ENCODE measurements at places on chromosomes 13 and 19.

DNA sequence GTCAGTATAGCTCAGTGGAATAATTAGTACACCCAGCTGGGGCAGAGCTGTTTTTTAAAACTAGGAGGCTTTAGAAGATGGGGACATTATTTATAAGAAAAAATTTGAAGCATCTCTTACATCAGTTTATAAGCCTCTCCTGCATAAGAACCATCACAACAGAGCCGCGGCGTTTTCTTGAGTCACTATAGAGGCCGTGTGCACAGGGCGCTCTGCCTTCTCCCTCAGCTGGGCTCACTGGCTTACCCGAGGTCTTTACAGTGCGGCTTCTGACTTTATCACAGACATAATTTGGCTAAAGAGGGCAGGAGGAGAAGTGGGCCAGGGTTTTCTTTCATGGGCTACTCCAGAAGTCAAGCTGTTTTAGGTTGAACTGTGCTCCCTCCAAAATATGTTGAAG, 135.5 kb upstream of the RNF113B start:
- DNase-seq: no peak

DNA sequence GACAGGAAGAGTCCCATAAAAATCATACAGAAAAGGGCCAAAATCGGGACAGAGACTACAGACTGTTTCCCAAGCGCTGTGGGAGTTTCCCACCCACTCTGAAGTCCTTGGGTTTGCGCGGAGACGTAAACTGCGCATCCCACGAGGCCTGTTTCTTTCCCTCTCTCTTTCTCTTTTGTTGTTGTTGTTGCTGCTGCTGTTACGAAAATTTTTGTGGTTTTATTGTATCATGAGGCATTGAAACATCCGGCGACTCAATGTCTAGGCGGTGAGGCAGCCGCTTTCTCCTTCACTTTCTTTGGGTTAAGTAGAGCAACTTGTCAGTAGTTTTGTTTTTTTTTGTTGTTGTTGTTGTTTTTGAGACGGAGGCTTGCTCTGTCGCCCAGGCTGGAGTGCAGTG, 1.6 kb upstream of the PPP1R12C start:
- DNase-seq: no peak

- no peak for DNase-seq
These were observed 2.3 kb downstream of the IER2 start for GRCh38 chr19:13152356-13152973.

- no peak for DNase-seq
These were observed 150.9 kb downstream of the RFC3 start for GRCh38 chr13:33968520-33969507.

GRCh38 chr13:19782049-19782726, 557 bp downstream of the PSPC1 start:
- peak; percentile 43 for DNase-seq

DNA sequence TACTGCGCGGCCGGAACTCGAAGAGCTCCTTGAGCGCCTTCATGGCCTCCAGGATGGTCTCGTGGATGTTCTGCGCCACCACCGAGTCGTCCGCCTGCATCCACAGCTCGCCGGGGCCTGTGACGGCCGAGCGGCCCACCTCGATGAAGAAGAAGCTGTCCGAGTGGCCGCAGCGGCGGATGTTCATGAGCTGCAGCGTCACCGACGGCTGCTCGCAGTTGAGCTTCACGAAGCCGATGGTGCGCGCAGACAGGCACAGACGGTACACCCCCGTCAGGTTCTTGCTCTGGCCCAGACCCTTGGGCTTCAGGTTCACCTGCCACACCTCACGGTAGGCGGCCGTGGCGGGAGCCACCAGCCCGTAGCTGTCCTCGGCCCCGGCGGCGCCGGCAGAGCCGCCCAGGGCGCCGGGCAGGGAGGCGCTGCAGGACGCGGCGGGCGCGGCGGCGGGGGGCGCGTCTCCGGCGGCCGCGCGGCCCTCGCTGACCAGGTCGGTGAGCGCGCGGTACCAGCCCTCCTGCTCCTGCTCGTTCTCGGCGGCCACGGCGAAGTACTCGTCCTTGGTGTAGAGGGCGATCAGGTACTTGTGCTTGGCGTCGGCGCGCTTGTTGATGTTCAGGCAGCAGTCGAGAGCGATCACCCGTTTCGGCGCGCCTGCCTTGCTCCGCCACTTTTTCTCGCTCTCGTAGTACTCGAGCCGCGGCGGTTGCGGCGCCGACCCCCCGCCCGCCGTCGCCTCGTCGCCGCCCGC, 1.1 kb downstream of the IRS2 start:
- peak; percentile 35 for DNase-seq

GRCh38 chr13:77207943-77208342, 119.0 kb downstream of the MYCBP2 start:
- no peak for DNase-seq

- DNase-seq: no peak
These were observed 27.7 kb downstream of the STK24 start for GRCh38 chr13:98549006-98549727.

- DNase-seq: no peak
These were observed 5.6 kb upstream of the CCDC70 start for GRCh38 chr13:51856027-51856736.

- peak; percentile 60 for DNase-seq
These were observed 6.4 kb downstream of the AXL start for GRCh38 chr19:41225238-41226052.

DNA sequence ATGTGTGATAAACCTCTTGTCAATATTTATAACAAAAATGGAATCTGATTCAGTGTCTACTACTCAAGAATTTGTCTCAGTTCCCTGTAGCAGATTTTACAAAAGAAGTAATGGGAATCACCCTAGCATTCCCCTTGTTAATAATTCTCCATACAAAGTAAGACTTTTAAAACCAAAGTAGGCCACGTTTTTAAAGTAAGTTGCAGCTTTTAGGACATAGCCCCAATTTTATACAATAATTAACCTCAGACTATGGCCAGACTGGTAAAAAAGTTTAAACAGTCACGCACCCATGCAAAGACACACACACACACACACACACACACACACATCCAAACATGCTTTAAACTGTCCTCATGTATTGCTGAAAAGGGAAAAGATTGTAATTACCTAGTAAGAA, 589.9 kb downstream of the PCDH9 start:
- no peak for DNase-seq

- DNase-seq: no peak
These were observed 7.3 kb upstream of the PLIN4 start for GRCh38 chr19:4525563-4526002.

GRCh38 chr13:73496711-73497110, 437.9 kb downstream of the KLF5 start:
- DNase-seq: no peak

DNA sequence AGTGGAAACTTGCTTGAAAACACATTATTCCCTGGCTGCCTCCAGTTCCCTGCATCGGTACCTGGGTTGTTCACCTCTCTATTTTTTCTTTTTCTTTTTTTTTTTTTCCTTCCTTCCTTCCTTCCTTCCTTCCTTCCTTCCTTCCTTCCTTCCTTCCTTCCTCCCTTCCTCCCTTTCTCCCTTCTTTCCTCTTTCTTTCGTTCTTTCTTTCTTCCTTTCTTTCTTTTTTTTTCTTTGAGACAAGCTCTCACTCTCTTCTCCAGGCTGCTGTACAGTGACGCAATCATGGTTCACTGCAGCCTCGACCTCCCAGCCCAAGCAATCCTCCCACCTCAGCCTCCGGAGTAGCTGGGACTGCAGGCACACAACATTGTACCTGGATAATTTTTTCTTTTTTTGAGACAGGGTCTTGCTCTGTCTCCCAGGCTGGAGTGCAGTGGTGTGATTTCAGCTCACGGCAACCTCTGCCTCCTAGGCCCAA, 3.4 kb upstream of the RASAL3 start:
- no peak for DNase-seq

DNA sequence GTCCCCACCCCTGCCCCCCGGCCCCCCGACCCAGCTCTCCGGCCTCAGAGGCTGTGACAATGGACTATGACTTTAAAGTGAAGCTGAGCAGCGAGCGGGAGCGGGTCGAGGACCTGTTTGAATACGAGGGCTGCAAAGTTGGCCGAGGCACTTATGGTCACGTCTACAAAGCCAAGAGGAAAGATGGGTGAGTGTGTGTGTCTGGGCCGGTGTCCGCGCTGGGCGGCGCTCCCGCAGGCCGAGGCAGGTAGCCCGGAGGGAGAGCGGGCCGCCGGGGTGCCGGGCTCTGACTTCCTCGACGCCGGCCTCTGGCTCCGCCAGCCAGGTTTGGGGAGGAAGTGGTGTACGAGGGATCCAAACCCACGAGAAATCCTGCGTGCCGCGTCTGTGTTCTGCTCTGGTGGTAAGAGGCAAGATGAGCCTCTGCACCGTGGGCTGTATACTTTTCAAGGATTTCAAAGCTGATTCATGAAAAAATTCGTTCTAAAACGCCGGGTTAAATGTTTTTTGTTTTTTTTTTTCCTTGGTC, 718 bp downstream of the CDK8 start:
- DNase-seq: peak; percentile 53

GRCh38 chr19:39780894-39781293, 2.2 kb downstream of the LEUTX start:
- no peak for DNase-seq

DNA sequence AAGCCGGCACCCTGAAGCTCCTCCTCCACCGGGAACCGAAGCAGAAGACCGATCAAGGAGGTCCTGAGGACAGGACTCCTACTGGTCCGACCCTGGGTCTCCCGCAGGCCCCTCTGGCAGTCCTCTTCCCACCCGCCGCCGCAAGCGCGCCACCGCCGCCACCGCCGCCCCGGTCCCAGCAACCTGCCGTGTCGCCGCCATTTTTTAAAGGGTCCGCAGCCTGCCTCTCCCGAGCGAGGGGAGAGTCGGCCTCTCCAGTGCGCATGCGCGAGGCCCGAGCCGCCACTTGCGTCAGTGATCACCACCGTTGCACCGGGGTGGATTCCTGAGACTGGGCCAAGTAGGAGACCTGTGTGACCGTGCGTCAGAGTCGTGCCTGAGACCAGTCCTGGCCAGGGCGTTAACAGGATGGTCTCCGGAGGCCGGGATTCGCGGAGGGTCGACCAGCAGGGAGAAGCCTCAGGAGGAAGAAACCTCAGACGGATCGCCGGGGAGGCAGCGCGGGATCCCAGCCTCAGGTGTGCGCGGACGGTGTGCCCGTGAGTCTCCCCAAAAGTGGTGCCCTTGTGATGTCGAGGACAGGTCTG, 51.6 kb downstream of the ZNF146 start:
- DNase-seq: no peak

- no peak for DNase-seq
These were observed 161.1 kb downstream of the DCT start for GRCh38 chr13:94318418-94318817.

- no peak for DNase-seq
These were observed 65.3 kb upstream of the TM9SF2 start for GRCh38 chr13:99435998-99436397.

DNA sequence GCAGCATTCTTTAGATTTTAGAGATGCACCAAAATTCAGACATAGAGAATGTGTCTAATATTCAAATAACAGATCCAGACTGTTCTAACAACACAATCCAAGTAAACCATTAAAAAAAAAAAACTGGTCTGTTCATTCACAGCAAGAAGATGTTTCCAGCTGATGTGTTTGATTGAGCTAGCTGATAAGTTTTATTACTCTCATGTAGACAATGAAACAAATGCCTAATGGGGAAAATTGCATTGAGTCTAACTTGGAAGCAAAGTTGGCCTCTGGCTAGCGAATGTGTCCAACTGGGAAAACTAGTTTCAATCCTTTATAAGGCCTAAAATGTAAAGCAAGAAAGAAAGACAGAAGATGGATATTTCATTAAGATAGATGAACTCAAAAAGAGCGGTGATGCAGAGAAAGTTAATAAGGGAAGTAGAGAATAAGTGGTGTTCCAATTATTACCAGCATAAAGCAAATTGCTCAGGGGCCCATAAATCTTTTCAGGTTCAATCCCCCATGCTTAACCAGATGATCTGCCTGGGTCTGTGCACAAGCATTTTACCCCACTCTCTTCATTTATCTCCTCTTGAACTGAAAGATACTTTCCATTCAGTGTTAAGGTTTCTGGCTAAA, 54.2 kb downstream of the PCDH9 start:
- no peak for DNase-seq

DNA sequence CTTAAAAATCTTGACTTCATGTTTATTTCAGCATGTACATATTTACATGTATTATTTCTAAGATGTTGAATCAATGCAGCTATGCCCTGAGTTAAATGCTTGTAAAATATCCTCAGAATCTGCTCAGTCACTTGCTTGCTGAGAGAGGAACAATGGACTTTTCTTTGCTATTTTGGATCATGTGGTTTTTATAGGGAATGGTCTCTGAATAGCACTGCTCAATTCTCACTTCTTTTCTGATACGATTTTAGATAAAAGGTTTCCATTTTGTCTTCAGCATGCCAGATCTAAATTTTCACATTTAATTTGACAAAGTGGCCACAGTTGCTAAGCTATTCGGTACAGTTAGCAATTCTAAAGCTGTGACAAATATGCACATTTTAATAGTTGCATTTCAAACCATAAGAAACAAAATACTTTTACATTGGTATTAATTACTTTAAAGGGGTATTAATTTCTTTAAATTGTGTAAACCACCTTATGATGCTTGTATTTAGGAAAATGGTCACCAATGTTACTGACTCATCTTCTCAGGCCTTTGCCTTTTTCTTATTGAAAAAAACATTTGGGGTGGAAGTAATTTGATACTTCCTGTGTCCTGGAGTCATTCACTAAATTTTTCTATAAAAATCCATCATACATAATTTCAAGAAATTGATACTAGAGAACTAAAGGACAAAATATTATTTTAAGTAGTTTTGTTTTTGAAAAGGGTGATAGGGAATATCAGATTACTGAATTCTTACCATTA, 113.5 kb downstream of the MYO16 start:
- no peak for DNase-seq

GRCh38 chr13:79149210-79149609, 256.8 kb downstream of the RBM26 start:
- DNase-seq: no peak

- DNase-seq: no peak
These were observed 353 bp downstream of the ENOX1 start for GRCh38 chr13:43786472-43786765.

DNA sequence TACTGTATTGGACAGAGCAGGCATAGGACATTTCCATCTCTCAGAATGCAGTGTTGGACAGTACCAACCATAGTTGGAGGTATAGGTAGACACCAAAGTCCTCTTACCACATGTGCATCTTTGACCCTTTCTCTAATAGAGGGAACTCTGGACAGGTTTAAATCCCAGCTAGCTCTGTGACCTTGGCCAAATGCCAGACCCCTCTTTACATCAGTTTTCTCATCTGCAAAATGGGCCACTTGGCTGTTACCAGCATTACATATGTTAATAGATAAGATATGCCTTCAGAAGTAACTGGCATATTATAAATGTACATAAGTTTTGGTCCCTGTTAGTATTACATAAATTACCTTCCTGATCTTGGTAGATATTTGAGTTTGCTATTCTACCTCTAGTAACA, 54.3 kb downstream of the CDK8 start:
- no peak for DNase-seq

- DNase-seq: peak; percentile 12
These were observed 31.8 kb upstream of the USE1 start for GRCh38 chr19:17183271-17183761.

- DNase-seq: no peak
These were observed 574.4 kb upstream of the KLF12 start for GRCh38 chr13:74708629-74709028.

DNA sequence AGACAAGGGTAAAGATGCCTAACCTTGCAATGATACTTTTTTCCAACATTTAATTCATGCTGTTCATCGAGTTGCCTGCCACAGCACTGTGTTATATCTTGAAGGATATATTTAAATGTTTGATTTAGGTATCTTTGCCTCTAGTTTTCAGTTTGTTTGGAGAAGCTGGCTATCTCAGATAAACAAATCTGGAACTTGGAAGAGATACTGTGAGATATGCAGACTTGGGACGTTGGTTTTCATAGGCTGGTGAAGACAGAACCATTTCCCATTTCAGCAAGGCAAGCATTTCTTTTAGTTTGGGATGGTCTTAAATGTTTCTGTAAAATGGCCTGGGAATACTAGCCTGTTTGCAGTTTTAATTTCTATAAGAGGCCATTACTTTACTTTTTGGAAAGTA, 3.3 kb downstream of the RNASEH2B start:
- DNase-seq: no peak
